ENCODE measurements at places on chromosomes 5 and 9. TPM values are rescaled to one million over a fixed set of nuclear protein-coding genes. Genes with fewer than 3 reads are reported as not detected.
A peak's percentile ranks its signal among the peaks of the same experiment; 100 is the strongest.

DNA sequence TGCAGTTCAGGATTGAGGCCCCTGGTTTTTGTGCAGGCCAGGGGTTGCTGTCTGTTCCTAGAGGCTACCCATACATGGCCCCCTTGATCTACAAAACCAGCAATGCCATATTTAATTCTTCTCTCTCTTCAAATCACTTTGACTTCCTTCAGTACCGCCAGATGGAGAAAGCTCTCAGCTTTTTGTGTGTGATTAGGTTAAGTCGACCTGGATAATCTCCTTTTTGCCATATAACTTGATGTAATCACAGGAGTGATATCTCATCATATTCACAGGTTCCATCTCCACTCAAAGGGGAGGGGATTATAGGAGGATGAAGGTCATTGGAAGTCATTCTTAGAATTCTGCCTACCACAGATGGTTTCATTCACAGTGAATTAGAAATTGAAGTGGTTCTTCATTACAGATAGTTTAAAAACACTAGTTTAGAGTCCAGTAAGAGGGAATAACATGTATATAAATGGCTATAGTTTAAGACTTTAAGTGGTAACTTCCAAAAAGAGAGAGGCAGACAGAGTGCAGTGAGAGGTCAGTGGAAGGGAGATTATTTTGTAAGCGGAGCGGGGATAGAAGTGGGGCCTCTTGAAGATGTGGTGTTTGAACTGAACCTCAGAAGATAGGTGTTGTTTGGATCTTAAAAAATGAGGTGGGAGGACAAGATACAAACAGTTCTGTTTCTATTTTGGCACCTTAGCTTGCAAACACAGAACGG is 85.9 kb downstream of the GALNT10 start:
- no peak for DNase-seq
- no peaks in the 10 kb centered on the region for H3K36me3 ChIP-seq

GRCh38 chr5:105836268-105836667 is 1834.5 kb downstream of the EFNA5 start:
- no peaks in the 10 kb centered on the region for H3K4me1 ChIP-seq
- DNase-seq, result no peak
- no peaks in the 10 kb centered on the region for H3K36me3 ChIP-seq
- H3K4me3 ChIP-seq, result no peak overlapping the region

DNA sequence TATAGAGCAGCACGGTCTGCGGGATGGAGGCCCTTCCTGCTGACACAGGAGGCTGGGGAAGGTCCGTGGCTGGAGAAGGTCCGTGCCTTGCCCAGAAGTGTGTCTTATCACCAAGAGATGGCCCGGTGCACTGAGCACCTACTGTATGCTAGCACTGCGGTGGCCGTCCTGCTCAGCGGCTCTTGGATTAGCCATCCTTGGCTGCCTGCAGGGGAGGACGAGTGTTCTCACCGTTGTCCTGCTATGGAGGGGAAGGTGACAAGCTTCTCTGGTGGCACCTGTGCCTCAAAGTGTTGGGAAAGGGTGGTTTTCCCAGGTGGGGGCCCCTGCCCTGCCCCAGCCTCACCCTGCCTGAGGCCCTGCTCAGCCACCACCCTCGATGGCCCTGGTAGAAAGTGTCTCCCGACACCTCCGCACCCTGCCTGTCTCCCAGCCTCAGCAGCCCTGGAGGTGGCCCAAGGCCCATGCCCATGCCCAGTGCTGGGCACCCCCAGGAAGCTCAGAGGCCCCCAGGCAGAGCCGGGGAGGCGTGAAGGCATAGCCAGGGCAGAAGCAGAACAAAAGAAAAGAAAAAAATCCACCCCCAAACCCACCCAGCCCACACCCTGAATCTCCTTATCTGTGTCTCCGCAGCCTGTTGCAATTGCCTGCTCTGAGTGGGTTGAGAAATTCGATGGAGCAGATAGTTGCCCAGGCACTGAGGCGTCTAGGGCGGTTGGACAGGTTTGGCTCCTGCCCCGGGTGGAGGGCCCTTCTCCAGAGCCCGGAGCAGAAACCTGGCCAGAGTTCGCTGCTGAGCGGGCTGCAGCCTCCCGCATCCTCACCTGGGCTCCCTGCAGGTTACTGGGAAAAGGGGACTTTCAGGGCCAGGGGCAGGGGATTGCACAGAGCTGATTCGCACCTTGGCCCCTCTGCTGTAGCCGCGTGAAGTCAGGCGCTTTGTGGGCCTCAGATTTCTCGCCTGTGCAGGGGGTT is 30.5 kb downstream of the RXRA start:
- H3K27ac ChIP-seq, result peak overlapping the region; percentile 95
- H3K27me3 ChIP-seq, result no peaks in the 10 kb centered on the region
- H3K4me1 ChIP-seq, result peaks cover 42% of the 10 kb centered on the region
- no peaks in the 10 kb centered on the region for H3K36me3 ChIP-seq

Gene POLE3
- total RNA-seq, result 51.8 TPM

- DNase-seq, result no peak
- H3K36me3 ChIP-seq, result peaks cover 11% of the 10 kb centered on the region
- peaks cover 22% of the 10 kb centered on the region for H3K4me1 ChIP-seq
Observed at GRCh38 chr9:113221800-113222481, 597 bp downstream of the SLC31A1 start.

DNA sequence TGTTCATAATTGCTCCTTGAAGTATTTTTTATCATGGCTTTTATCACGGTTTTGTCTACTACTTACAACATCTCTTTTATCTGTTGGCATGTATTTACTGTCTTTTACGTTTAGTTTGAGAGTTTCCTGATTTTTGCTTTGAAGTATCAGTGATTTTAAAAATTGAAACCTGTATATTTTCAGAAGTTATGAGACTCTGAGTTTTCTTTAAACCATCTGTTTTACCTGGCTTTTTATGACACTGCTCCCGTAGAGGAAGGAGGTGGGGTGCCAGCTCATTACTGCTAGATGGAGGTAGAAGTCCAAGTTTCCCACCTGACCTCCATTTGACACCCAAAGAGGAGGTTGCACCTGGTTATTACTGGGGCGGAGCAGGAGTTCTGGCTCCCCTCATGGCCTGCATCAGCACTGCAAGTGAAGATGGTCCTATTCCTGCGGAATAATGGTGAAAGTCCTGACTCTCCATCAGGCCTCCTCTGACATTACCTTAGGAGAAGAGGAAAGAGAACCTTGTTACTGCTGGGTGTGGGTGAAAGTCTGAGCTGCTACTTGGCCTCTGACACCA is 10.0 kb upstream of the ZNF131 start:
- H3K27ac ChIP-seq, result no peak overlapping the region
- no peak overlapping the region for H3K4me3 ChIP-seq
- H3K27me3 ChIP-seq, result no peaks in the 10 kb centered on the region
- DNase-seq, result peak; percentile 8
- H3K36me3 ChIP-seq, result no peaks in the 10 kb centered on the region

Gene IL7R
- 0.44 TPM for total RNA-seq

Gene GABRA1
- total RNA-seq, result not detected

GRCh38 chr9:75063556-75064305 is 24.2 kb downstream of the NMRK1 start:
- no peaks in the 10 kb centered on the region for H3K27me3 ChIP-seq
- H3K4me3 ChIP-seq, result no peak overlapping the region
- no peak for DNase-seq

DNA sequence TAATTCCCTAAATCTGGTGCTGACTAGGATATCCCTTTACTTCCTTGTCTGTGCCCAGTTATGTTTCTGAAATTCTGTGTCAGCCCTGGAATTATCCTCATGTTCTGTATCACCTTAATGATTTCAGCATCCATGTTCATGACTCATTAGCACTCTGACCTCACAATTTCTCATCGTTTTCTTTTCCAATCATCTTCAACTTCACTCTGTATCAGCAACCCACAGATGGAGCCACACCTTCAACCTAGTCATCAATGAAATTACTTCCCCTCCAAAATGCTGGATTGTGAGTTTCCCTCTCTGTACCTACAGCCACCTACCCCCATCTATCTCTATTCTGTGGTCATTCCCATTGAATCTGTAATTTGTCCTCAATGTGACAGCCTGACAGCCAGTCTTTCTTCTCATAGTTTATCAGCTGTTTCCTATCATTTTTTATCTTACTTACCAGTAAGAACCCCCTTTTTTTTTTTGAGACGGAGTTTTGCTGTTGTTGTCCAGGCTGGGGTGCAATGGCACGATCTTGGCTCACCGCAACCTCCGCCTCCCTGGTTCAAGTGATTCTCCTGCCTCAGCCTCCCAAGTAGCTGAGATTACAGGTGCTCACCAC is 3.1 kb upstream of the IL6ST start:
- H3K4me1 ChIP-seq, result peaks cover 13% of the 10 kb centered on the region
- peak; percentile 56 for DNase-seq
- no peak overlapping the region for H3K4me3 ChIP-seq
- no peaks in the 10 kb centered on the region for H3K27me3 ChIP-seq

DNA sequence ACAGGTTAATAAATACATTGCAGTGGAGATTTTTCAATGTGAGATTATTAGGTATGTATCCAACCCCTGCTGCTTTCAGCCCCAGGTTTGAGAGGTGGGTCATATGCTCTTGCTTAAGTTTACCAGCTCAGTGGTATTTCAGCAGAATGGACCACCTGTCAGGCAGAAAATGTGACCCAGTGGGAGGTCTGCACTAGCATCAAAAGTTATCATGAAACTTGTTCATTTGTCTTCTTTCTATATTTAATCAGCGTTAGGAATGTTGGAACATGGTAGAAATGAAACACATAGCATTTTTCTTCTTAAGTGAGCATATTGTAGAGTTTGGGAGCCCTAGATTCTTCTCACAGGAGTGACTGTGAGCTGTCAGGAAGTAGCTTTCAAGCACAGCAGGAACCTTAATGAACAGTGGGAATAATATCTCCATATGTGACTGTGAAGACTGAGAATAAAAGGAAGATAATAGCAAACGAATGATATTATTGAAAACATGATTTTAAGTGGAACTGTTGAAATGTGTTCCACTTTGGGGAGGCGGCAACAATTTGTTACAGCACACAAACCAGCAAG is 596.9 kb upstream of the CDH6 start:
- no peak overlapping the region for H3K27ac ChIP-seq
- no peak for DNase-seq
- no peaks in the 10 kb centered on the region for H3K4me1 ChIP-seq
- H3K36me3 ChIP-seq, result no peaks in the 10 kb centered on the region
